ENCODE measurements at places on chromosomes 7 and 10. TPM values are rescaled to one million over a fixed set of nuclear protein-coding genes. Genes with fewer than 3 reads are reported as not detected.

GRCh38 chr7:39210362-39210761 lies 232.7 kb downstream of the POU6F2 start:
- H3K27ac ChIP-seq: no peak overlapping the region
- no peaks in the 10 kb centered on the region for H3K4me1 ChIP-seq
- no peak for DNase-seq
- H3K27me3 ChIP-seq: no peaks in the 10 kb centered on the region
- H3K36me3 ChIP-seq: no peaks in the 10 kb centered on the region
- no peak overlapping the region for H3K4me3 ChIP-seq

DNA sequence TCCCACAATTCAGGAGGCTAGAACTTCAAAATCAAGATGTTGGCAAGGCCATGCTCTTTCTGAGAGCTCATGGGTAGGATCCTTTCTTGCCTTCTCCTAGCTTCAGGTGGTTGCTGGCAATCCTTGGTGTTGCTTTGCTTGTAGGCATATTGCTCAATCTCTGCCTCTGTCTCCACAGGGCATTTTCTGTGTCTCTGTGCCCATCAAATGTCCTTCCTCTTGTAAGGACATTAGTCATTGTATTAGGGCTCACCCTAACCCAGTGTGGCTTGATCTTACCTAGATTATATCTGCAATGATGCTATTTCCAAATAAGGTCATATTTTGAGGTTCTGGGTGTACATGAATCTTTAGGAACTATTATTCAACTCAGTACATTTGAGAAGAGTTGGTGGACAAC lies 20.1 kb downstream of the BET1 start:
- H3K4me3 ChIP-seq: no peak overlapping the region
- H3K4me1 ChIP-seq: no peaks in the 10 kb centered on the region
- H3K27me3 ChIP-seq: no peaks in the 10 kb centered on the region
- no peak for DNase-seq
- H3K27ac ChIP-seq: no peak overlapping the region
- no peaks in the 10 kb centered on the region for H3K36me3 ChIP-seq

GRCh38 chr10:111102359-111102837 lies 25.6 kb downstream of the ADRA2A start:
- no peaks in the 10 kb centered on the region for H3K4me1 ChIP-seq
- no peaks in the 10 kb centered on the region for H3K36me3 ChIP-seq
- no peaks in the 10 kb centered on the region for H3K27me3 ChIP-seq
- no peak overlapping the region for H3K4me3 ChIP-seq
- H3K27ac ChIP-seq: no peak overlapping the region

DNA sequence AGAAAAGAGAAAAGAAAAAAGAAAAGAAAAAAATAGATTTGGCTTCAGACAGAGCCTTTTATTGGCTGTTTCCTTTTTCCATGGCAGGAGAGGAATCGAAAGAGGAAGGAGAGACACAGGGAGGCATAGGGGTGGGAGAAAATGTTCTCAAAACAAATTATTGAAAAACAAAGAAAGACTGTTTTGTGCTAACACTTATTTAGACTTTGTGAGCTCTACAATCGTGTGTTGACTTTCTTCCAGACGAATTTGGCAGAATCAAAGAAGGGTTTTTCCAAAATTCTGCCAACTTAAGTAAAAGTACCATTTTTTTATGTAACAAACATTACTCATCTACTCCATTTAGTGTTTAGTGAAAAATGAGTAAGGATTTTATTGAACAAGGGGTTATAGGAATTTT lies 982.2 kb downstream of the REEP3 start:
- no peaks in the 10 kb centered on the region for H3K36me3 ChIP-seq
- no peak overlapping the region for H3K27ac ChIP-seq
- no peaks in the 10 kb centered on the region for H3K27me3 ChIP-seq
- DNase-seq: no peak

DNA sequence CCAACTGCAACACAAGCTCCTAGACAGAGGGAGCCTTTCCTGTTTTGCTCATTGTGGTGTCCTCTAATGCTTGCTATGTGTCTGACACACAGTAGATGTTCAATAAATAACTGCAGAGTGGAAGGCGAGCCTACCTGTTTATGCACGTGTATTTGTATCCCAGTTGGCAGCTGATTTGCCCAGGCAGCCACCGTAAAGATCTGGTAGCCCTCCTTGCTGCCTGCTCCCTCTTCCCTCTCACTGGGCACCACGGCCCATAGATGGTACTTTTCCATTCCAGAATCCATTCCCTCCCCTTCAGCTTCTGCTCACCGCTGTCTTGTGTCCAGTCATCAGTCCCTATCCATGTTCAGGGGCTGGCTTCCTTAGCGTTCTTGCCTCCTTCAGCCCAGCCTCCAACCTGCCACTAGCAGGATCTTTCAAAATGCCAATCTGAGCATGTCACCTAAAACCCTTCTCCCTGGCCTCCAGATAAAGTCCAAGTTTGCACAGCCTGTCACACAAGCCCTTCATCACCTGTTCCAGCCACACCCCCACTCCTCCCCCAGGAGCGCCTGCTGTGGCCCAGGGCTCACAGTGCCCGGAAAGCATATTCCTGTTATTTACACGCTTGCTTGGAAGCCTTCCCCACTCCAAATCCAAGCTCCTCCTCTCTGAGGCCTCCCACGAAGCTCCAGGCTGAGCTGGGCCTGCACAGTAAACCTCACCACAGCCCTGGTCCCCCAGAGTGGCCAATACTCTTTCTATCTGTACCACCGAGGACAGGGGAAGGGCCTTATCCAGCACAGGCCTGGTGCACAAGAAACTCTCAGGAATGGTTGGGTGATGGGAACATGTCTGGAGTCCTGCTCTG lies 21.0 kb downstream of the ZCCHC24 start:
- H3K27me3 ChIP-seq: no peaks in the 10 kb centered on the region
- DNase-seq: no peak
- no peak overlapping the region for H3K4me3 ChIP-seq
- no peaks in the 10 kb centered on the region for H3K4me1 ChIP-seq
- peaks cover 11% of the 10 kb centered on the region for H3K36me3 ChIP-seq
- H3K27ac ChIP-seq: no peak overlapping the region

- no peak for DNase-seq
- no peaks in the 10 kb centered on the region for H3K4me1 ChIP-seq
- no peak overlapping the region for H3K27ac ChIP-seq
- H3K4me3 ChIP-seq: no peak overlapping the region
- H3K36me3 ChIP-seq: no peaks in the 10 kb centered on the region
Measured at GRCh38 chr7:29598613-29599012, 35.0 kb downstream of the PRR15 start.

- peaks cover 9% of the 10 kb centered on the region for H3K27me3 ChIP-seq
- H3K27ac ChIP-seq: peak within 1 kb of the TSS; percentile 79
- H3K4me1 ChIP-seq: no peaks in the 10 kb centered on the region
- peak; percentile 53 for DNase-seq
Measured at GRCh38 chr7:116210345-116211005, at the start of gene TES. TES (plus strand) TSS chr7:116210539; CDS start chr7:116210708, 169 bp downstream.

GRCh38 chr7:22591271-22591670 lies 91.3 kb upstream of the STEAP1B start:
- no peaks in the 10 kb centered on the region for H3K27me3 ChIP-seq
- H3K4me1 ChIP-seq: no peaks in the 10 kb centered on the region
- no peak overlapping the region for H3K4me3 ChIP-seq
- no peaks in the 10 kb centered on the region for H3K36me3 ChIP-seq

DNA sequence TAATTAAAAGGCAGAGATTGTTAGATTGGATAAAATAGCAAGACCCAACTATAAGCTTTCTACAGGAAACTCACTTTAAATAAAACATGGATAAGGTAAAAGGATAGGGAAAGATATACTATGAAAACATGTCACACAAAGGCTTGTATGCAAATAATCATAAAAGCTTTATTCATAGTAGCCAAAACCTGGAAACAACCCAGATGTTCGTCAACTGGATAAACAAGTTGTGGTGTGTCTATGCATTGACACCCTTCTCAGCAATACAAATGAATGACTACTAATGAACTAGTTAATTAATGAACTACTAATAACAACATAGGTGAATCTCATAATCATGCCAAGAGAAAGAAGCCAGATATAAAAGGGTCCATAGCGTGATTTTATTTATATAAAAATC lies 37.7 kb upstream of the OIT3 start:
- no peak overlapping the region for H3K4me3 ChIP-seq
- H3K4me1 ChIP-seq: no peaks in the 10 kb centered on the region
- H3K27me3 ChIP-seq: no peaks in the 10 kb centered on the region

- no peaks in the 10 kb centered on the region for H3K36me3 ChIP-seq
- H3K27ac ChIP-seq: no peak overlapping the region
- H3K4me3 ChIP-seq: no peak overlapping the region
Measured at GRCh38 chr10:42532996-42533395, 105.4 kb downstream of the ZNF33B start.

- no peak for DNase-seq
- no peaks in the 10 kb centered on the region for H3K27me3 ChIP-seq
- no peak overlapping the region for H3K4me3 ChIP-seq
- H3K27ac ChIP-seq: no peak overlapping the region
- no peaks in the 10 kb centered on the region for H3K4me1 ChIP-seq
- no peaks in the 10 kb centered on the region for H3K36me3 ChIP-seq
Measured at GRCh38 chr10:88091490-88092061, 228.2 kb downstream of the PTEN start.

DNA sequence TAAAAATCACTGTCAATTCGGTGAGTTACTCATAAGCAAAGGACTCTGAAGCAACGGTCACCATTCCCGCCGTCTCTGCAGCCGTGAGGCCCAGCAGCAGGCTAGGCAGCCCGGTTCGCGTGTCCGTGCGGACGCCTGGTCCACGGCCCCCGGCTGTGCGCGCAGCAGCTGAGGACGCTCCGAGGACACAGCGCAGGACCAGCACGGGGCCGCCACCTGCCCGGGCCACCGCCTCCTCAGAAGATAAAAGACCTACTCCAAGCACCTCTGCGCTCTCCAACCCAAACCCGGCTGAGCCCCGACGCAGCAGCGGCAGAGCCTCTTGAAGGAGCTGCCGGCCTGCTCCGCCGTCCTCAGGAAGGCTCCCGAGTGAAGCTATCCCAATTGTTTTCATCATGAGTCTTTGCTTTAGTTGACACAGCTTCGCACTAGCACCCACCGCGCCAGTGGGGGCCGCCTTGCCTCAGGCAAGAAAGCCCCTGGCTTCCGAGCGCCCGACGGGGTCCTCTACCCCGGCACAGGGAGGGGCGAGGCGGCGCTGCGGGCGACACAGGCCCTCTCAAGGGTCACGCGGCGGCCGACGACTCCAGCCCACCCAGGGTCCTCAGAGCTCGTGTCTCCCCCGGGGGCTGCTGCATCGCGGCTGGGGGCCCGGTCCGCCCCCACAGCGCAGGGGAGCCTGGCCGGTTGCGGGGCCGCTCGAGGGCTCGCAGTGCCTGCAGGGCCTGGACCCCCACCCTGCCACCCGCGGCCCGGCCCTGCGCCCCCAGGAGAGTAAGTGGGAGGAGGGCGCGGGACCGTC lies 16.9 kb upstream of the GPR146 start:
- DNase-seq: no peak
- H3K27ac ChIP-seq: peak overlapping the region; percentile 17
- no peaks in the 10 kb centered on the region for H3K36me3 ChIP-seq

DNA sequence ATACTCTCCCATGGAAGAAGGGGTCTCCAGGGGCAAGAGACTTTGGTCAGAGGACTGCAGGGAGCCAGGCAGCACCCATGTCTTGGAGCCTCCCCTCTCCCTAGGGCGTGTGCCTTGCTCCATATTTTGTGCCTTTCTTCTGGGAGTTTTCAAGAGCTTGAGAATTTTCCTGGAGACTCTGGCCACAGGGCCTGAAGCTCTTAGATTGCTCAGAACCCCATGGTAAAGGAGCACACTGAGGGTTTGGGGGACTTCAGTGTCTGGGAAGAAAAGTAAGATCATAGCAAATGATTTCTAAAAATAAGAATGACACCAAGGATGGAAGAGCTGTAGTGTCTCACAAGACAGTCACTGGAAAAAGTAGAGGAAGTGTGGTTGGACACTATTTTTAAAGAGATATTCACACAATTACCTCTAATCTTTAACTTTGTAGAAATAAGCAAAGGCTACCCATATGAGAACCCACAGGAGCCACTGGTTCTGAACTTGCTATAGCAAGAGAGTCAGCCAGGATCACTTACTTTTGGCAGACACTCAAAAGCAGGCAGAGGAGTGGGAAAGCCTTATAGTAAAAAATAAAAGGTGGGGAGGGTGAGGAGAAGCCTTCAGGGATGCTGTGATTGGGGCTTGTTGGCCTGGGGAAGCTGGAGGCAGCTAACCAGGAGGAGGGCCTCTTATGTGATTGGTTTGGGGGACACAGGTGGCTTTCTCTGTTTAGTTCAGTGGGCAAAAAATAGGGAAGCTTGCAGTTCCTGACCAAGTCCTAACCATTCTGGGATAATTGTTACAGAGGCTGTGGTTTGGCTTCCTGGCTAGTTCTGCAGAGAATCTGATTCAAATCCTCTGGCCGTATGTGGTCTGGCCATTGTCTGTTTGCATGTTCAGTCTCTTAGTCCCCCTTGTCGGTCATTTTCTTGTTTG lies 5.1 kb upstream of the CSGALNACT2 start:
- H3K27ac ChIP-seq: no peak overlapping the region
- no peaks in the 10 kb centered on the region for H3K27me3 ChIP-seq
- peaks cover 6% of the 10 kb centered on the region for H3K4me1 ChIP-seq
- peak; percentile 45 for DNase-seq
- H3K4me3 ChIP-seq: no peak overlapping the region

- DNase-seq: no peak
- H3K4me3 ChIP-seq: no peak overlapping the region
- H3K27me3 ChIP-seq: no peaks in the 10 kb centered on the region
- H3K27ac ChIP-seq: peak overlapping the region; percentile 56
Measured at GRCh38 chr10:35136263-35136815, 9.7 kb downstream of the CREM start.

GRCh38 chr7:112892263-112892662 lies 102.1 kb upstream of the TMEM168 start:
- H3K4me1 ChIP-seq: no peaks in the 10 kb centered on the region
- H3K27me3 ChIP-seq: no peaks in the 10 kb centered on the region
- no peak overlapping the region for H3K27ac ChIP-seq
- no peak overlapping the region for H3K4me3 ChIP-seq
- DNase-seq: no peak
- no peaks in the 10 kb centered on the region for H3K36me3 ChIP-seq

GRCh38 chr7:114412548-114412947 lies 2.1 kb upstream of the FOXP2 start:
- DNase-seq: no peak
- H3K27ac ChIP-seq: no peak overlapping the region
- no peaks in the 10 kb centered on the region for H3K27me3 ChIP-seq
- no peaks in the 10 kb centered on the region for H3K4me1 ChIP-seq
- H3K4me3 ChIP-seq: no peak overlapping the region

- no peak for DNase-seq
- H3K27ac ChIP-seq: no peak overlapping the region
- H3K36me3 ChIP-seq: no peaks in the 10 kb centered on the region
- H3K27me3 ChIP-seq: no peaks in the 10 kb centered on the region
Measured at GRCh38 chr10:88983206-88983605, 7.4 kb upstream of the FAS start.

- no peak overlapping the region for H3K27ac ChIP-seq
- no peak overlapping the region for H3K4me3 ChIP-seq
- no peaks in the 10 kb centered on the region for H3K27me3 ChIP-seq
- DNase-seq: no peak
- peaks cover 23% of the 10 kb centered on the region for H3K4me1 ChIP-seq
- no peaks in the 10 kb centered on the region for H3K36me3 ChIP-seq
Measured at GRCh38 chr10:78336402-78336791, 302.7 kb downstream of the RPS24 start.

Gene TCERG1L
- polyA plus RNA-seq: 0.86 TPM

Gene AIMP2
- polyA plus RNA-seq: 12.5 TPM

Gene EXOC6
- 9.0 TPM for polyA plus RNA-seq

Gene OR2A5
- not detected for polyA plus RNA-seq

Gene ICA1
- polyA plus RNA-seq: 16.1 TPM

All from adrenal gland (tissue), 19 donors.